WTC11 (cell line): ENCODE measurements at places on chromosomes 16 and 17.
A peak's percentile ranks its signal among the peaks of the same experiment; 100 is the strongest.

GRCh38 chr17:55648086-55648485 is 74.6 kb downstream of the TMEM100 start:
- DNase-seq, result no peak

- DNase-seq, result no peak
Measured at GRCh38 chr17:82269882-82270500, 3.5 kb downstream of the CSNK1D start.

GRCh38 chr17:9424071-9424640 is 151.5 kb downstream of the STX8 start:
- DNase-seq, result peak; percentile 52

GRCh38 chr16:65725156-65725845 is 603.4 kb upstream of the CDH11 start:
- DNase-seq, result no peak

- DNase-seq, result no peak
Measured at GRCh38 chr16:3074860-3075522, 9.6 kb downstream of the IL32 start.

DNA sequence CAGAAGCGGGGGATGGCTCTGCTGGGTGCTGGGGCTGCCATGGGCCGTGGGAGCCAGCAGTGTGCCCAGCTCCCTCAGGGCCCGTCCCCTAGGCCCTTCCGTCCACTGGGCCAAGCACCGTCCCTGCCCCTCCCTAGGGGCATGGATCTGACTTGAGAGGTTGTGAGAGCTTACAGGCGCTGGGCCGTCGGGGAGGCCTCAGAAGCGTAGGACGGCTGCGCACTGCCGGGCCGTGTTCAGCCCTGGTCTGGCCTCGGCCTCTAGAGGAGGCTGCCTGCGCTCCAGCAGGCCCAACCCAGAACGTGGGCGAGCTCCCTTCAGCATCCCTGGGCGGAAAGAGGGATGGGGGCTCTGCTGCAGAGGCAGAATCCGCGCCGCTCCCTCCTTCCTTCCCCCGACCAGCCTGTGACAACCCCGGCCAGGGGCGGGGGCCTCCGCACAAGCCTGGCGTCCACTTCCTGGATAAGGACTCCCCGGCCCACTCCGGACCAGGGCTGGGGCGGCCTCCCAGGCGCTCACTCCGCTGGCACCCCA is 685 bp upstream of the MPG start:
- peak; percentile 52 for DNase-seq

GRCh38 chr16:89478576-89479221 is 11.7 kb downstream of the ANKRD11 start:
- no peak for DNase-seq

GRCh38 chr16:73483934-73484711 is 436.2 kb upstream of the ZFHX3 start:
- no peak for DNase-seq

GRCh38 chr17:66711881-66712321 is 123.0 kb upstream of the CACNG5 start:
- DNase-seq, result no peak

GRCh38 chr16:27598931-27599565 is 49.1 kb downstream of the KATNIP start:
- no peak for DNase-seq

GRCh38 chr17:28363186-28363585 is 1.8 kb downstream of the SEBOX start:
- no peak for DNase-seq

- peak; percentile 49 for DNase-seq
Measured at GRCh38 chr16:73066331-73066926, 18.5 kb upstream of the ZFHX3 start.

GRCh38 chr17:36498560-36499300 is 12.2 kb downstream of the ZNHIT3 start:
- DNase-seq, result no peak

- DNase-seq, result no peak
Measured at GRCh38 chr17:38463451-38463858, 35.2 kb downstream of the ARHGAP23 start.

- no peak for DNase-seq
Measured at GRCh38 chr16:500709-501108, 26.8 kb upstream of the CAPN15 start.

DNA sequence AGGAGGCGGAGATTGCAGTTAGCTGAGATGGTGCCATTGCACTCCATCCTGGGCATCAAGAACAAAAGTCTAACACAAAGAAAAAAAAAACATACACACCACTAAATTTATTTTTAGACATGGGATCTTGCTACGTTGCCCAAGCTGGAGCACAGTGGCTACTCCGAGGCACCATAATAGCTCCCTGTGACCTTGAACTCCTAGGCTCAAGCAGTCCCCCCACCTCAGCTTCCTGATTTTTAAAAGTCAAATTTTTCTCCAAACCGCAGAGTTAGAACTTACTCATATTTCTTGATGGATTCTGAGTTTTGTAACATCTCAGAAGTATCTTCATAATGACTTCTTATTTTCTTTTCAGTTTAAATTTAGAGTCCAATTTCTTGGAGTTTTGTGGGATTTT is 3.4 kb downstream of the CMTM4 start:
- DNase-seq, result no peak

DNA sequence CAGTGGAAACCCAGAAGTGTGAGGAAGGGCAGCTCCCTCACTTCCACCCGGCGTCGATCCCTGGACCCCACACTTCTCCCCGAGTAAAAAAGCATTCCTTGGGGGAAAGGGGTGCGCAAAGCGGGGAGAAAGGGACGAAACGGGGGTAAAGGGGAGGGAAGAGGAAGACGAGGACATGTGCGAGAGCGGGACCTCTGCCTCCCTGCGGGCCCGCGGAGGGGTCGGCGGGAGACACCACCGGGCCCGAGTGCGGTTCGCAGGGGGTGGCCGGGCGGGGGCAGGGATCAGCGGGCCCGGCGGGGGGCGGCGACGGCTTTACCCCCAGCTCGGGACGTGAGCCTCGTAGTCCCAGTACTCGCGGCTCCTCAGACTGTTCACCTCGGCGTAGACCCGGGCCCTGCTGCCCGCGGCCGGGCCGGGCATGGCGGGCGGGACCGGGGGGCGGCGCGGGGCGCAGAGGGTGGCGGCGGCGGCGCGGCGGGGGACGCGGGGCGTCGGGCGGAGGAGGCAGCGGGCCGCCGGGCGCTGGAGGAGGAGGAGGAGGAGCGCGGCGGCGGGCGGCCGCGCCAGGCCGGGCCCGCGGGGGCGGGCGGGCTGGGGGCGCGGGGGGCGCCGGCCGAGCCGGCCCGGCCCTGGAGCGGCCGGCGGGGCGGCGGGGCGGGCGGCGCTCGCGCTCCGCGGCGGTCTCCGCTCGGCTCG is 443 bp downstream of the CSNK2A2 start:
- DNase-seq, result peak; percentile 19

DNA sequence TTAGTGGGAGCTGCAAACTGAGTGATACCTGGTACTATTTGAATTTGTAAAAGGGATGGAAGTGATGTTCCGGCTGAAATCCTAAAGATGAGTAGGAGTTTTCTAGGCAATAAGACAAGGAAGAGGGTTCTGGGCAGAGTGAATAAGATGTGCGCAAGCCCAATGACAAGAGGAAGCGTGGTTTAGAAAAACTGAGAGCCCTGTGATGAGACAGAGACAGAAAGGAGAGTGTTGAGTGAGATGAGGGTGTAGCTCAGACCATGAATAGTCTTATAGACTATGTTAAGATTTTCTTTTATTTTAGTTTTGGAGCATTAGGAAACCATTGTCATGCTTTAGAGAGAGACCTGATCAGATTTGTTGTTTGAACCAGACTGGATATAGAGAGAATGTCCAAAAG is 50.2 kb downstream of the COX10 start:
- DNase-seq, result no peak

- DNase-seq, result no peak
Measured at GRCh38 chr16:74565378-74565777, 41.5 kb downstream of the GLG1 start.

GRCh38 chr16:83253521-83253920 is 554.3 kb upstream of the HSBP1 start:
- DNase-seq, result no peak

DNA sequence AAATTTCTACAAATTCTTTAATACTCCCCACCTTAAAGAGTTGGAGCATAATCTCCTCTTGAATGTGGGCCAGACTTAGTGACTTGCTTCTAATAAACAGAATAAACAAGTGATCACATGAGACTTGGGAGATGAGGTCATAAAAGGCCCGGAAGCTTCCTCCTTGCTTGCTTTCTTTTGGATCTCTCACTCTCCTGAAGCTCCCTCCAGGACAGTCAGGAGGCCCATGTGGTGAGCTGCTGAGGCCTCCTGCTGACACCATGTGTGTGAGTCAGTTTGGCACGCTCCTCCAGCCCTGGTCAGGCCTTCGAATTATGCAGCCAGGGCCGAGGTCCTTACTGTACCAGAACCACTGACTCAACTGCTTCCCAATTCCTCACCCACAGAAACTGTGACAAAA is 53.2 kb downstream of the NDEL1 start:
- DNase-seq, result no peak

- no peak for DNase-seq
Measured at GRCh38 chr17:13940858-13941665, 128.2 kb upstream of the COX10 start.

DNA sequence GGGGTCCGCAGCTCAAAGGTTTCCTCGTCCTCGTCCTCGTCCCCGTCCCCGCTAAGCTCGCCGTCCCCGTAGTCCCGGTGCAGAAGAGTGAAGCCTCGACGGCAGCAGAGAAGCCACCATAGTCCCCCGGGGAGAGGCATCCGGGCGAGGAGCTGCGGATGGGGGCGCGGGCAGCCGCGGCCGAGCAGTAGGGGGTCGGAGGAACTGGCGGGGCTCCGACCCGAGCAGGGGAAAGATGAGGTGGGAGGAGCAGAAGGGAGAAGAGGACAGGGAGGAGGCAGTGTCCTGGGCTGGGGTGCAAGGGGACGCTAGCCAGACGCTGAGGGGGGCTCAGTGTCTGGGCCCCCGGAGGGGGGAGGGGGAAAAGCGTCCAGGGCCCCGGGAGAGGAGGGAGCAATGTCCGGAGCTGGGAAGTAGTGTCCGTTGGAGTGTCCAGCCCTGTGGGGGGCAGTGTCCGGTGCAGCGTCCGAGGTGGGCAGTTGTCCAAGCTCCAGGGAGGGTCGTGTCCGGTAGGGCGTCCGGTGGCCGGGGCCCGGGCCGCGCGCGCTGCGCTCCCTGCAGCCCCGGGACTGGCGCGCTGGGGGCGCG is at the start of gene PLEKHH3:
Gene PLEKHH3, minus strand, starts transcription at position 571 of the 588 bp plus-strand sequence. Its CDS starts 431 bp downstream, at position 140.
- no peak for DNase-seq

DNA sequence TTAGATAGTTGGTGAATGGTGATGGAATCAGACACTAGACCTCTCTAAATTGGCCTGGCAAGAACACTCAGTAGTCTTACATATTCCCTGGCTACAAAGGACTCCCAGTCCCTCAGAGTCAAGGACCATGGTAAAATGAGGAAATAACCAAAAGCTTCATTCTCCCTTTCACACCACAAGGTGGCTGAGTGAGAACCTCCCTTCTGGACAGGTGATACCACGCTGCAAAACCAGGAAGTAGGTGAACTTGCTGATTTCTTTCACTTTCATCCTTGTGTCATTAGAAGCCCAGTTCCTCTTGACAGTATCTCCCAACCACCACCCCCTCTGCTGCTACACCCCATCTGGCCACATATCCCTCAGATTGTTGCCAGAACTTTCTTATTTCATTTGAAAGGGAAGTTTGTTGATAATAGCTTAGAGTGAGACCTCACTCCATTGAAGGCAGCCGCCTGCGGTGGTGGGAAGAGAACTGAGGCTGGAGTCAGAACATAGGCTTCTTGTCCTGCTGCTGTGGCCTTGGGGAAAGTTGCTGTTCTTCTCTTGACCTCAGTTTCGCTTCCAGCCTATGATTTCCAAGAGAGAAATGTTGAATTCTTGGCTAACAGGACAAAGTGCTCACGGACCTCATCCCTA is 290.6 kb upstream of the CCL2 start:
- DNase-seq, result no peak

- DNase-seq, result no peak
Measured at GRCh38 chr17:52606098-52606497, 447.6 kb upstream of the CA10 start.

GRCh38 chr17:63445954-63446752 is at the start of gene CYB561:
Gene CYB561, minus strand, starts transcription at chr17:63446306. Its CDS starts 8,759 bp downstream, at chr17:63437547.
- DNase-seq, result peak; percentile 76

GRCh38 chr16:55261301-55261700 is 62.7 kb upstream of the IRX6 start:
- no peak for DNase-seq

GRCh38 chr16:188674-189073 is 8.4 kb downstream of the HBQ1 start:
- DNase-seq, result no peak

DNA sequence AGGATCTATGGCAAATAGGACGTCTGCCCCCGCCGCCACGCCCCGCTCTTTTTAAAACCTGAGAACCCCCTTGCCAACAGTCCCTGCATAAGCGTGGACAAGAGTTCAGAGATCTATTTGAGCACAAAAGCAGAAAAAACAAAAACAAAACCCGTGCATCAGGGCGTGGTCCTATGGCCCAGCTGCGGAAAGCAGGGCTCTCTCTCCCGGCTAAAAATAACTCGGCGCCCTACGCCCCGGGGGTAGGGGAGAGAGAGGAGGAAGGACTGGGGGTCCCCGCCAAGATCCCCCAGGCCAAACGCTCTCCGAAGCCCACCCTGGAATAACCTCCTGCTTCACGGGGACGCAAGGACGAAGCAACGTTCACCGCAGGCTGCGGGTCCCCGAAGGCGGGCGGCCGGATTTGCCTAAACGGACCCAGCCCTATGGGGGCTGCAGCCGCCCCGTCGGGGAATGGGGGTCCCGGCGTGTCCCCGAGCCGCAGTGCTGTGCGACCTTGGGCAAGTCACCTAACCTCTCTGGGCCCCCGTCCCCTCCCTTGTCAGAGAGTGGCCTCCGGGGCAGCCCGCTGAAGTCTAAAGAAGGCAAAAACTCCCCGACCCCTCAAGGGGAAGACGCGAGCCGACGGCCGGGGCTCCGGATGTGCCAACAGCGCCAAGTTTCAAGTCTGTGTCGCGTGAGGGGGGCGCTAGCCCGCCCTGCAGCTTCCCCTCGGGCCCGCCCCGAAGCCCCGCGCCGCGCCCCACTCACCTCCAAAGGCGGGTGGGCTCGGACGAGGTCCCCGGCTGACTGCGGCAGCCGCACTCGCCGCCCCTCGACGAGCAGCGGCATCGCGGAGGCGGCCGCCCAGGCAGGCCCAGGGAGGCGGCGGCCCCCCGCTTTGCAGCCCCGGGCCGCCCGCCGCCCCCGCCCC is 477 bp downstream of the NTAN1 start:
- DNase-seq, result peak; percentile 69

- DNase-seq, result no peak
Measured at GRCh38 chr16:67636713-67637112, 8.2 kb upstream of the CARMIL2 start.

DNA sequence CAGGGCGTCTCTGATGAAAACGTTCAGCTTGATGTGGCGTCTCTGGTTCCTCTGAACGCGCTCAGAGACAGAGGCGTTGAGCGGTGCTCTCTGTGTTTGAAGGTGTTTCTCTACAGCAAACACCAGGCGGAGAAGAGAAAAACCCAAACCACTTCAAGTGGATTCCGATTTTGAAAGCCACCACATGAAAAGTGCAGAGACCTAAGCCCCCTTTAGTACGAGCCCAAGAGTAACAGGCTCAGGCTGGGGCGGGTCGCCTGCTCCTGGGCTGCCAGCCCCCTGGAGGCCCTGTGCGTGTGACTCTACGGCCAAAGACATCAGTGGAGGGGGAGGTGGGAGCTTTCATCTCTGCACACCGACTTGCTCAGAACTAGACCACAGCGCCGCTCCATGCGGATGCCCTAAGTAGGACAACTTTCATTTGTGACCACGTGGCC is 328.4 kb downstream of the MAF start:
- DNase-seq, result no peak
